Mucosa of gallbladder (tissue), 1 donor: ENCODE measurements at places on chromosomes 5 and 9.
A peak's percentile ranks its signal among the peaks of the same experiment; 100 is the strongest.

GRCh38 chr9:124654431-124654830, 116.7 kb downstream of the NR6A1 start:
- no peak for DNase-seq

GRCh38 chr9:6598249-6598725, 47.2 kb downstream of the GLDC start:
- no peak for DNase-seq

DNA sequence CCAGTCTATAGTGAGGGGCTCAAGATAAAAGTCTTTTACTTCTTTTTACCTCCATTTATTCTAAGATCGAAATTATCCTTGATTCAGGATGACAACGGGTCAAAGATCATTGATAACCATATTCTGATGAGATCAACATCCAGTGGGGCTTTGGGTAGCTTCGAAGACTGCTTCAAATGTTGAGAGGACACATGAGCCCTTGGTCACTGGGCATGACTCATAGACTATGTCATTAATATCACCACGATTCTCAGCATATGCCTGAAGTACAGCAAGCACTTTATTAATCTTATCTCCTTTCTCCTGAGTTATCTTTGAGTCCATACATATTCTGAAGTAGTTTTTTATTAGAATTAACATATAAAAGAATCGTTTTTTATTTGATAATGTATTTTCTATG, 117.1 kb upstream of the DAB2 start:
- DNase-seq, result no peak

DNA sequence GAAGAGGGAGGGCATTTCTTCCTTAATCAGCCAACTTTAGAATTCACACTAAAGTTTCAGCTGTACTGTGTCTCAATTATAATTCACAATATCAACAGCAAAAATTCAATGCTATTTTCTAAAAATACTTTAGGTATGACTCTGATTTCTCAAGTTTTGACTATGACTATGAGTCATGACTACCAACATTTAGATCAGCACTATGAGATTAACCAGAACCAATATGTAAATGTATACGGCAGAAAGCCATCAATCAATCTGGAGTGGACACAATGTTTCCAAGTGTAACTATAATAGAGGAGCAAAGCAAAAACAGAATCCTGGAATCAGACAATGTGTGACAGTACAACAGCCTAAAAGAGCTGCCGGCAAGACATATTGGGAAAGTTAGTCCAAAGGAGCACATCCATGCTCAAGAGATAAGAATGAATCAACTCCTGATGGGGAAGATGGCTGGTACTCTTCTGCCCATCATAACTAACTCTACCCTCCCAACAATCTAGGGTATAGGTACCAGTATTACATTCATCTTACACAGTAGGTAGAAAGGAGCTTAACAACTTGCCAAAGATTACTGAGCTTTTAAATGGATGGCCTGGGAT, 294.4 kb downstream of the SEMA5A start:
- no peak for DNase-seq

GRCh38 chr5:112257005-112257404, 162.1 kb downstream of the EPB41L4A start:
- no peak for DNase-seq

DNA sequence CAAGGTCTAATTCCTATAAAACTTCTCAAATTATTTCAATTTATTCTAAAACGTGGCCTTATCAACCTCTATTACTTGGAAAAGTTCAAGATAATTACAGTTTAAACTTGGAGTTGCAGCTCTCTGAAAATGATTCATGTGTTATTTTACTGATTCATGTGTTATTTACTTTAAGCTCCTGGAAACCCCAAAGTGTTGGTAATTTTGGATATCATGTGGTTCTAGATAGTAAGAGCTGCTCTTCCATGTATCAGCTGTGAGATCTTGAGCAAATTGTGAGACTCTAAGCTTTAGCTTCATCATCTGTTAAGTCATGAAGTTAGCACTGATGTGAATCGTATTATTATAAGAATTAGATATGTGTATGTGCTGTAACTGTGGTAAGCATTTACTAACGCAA, 749.2 kb downstream of the TLE4 start:
- no peak for DNase-seq

DNA sequence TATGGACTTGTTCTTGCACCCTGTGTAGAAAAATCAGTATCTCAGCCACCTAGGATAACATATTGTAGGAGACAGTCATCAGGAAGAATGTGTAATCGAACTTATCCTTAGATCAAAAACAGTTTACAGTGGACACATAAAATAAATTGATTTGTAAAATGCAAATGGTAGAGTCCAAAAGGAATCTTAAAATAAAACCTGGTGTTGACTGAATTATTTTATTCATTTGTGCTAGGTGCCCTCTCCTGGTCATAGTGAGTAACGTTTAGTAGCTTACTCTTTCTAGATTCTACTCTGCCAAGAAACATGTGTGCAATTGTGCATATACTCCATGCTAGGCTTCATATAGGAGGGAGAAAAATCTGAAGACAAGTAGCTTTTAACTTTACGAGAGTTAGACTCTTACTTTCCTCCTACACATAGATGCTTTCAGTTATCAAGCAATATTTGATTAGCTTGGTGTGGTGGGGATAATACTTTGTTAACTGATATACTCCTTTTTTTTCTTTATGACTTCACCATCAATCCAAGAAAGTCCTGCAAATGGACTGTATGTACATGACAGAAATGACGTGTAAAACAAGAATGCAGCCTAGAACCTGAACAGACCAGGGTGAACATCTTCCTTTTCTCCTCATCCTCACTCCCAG, 23.7 kb upstream of the LOX start:
- DNase-seq, result no peak

GRCh38 chr5:167440846-167441245, 850.6 kb upstream of the WWC1 start:
- no peak for DNase-seq

GRCh38 chr9:33101104-33101951, 24.9 kb upstream of the SMU1 start:
- no peak for DNase-seq

DNA sequence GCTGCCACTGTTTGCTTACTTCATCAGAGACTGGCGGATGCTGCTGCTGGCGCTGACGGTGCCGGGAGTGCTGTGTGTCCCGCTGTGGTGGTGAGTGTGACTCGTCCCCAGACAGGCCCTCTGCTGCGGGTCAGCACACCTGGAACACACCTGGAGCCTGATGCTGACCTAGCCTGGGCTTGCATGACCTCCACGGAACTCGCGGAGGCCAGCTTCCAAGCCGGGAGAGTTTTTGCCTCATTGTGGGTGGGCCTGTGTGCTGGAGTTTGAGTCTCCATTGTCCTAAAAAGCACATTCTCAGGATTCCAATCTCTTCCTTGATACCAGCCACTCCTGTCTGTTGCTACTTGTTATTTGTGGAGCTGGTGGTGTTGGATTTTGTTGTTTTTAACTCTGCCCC, 28.1 kb downstream of the SLC22A4 start:
- DNase-seq, result no peak

DNA sequence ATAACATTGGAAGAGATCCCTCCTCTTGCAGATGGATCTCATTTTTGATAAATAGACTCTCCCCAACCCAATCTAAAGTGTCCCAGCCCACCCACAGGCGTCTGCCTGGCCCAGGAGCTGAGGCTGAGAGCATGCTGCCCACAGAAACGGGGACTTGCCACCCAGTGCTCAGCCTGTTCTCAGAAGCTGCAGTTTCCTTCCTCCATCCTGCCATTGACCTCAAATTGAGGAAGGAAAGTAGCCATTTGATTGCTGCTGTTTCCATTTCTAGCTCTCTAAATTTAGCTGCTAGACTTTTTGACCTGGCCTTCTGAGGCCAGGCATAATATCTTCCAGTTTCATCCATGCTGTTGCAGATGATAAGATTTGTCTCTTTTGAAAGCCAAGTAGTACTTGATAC, 31.1 kb upstream of the FRMD3 start:
- DNase-seq, result no peak

DNA sequence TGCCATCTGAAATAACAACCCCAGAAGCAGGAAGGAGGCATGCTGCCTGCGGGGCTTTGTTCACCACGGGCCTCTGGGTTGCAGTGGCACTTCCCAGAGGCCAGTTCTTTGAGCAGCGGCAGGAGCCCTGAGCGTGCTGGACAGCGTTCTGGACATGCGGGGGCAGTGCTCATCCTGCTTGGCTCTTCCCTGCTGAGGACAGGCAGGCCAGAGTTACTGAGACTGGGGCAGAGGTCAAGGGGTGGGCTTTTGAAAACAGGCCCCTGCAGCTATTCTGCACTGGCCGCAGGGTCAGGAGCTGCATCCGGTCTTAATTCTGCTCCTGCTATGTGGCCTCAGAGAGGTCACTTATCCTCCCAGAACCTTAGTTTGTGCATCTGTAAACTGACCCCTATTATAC, 258.6 kb downstream of the FSTL4 start:
- no peak for DNase-seq

GRCh38 chr9:98978231-98978681, 34.5 kb downstream of the COL15A1 start:
- DNase-seq, result no peak

DNA sequence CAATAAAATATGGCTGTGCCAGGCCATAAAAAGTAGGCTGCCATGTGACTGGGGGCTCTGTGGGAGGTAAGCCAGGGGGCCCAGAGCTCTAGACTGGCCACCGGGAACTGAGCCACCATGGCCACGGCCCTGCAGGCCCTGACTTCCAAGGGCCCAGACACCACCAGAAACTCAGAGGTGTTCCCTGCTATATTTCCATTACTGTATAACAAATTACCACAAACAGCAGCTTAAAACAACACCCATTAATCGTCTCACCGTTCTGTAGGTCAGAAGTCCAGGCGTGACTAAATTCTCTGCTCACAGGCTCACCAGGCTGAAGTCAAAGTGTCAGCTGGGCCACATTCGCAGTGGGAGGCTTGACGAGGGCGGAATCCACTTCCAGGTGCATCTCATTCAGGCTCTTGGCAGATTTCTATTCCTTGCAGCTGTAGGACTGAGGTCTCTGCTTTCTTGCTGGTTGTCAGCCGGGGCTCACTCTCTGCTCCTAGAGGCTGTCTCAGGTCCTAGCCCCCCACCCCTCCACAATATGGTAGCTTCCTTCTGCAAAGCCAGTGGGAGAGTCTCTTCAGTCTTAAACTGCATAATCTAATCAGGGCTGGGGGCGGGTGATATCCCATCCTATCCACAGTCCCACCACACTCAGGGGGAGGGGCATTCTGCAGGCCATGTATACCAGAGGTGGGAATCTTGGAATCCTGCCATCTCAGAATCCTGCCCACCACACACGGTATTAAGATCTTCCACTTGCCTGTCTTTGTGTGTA, 125.4 kb downstream of the C5orf15 start:
- peak; percentile 70 for DNase-seq

GRCh38 chr5:33806738-33807442, 84.9 kb downstream of the ADAMTS12 start:
- no peak for DNase-seq

- DNase-seq, result no peak
Measured at GRCh38 chr5:126961702-126962101, 68.7 kb downstream of the MARCHF3 start.

- DNase-seq, result no peak
Measured at GRCh38 chr5:112929336-112930081, 7.5 kb upstream of the REEP5 start.

DNA sequence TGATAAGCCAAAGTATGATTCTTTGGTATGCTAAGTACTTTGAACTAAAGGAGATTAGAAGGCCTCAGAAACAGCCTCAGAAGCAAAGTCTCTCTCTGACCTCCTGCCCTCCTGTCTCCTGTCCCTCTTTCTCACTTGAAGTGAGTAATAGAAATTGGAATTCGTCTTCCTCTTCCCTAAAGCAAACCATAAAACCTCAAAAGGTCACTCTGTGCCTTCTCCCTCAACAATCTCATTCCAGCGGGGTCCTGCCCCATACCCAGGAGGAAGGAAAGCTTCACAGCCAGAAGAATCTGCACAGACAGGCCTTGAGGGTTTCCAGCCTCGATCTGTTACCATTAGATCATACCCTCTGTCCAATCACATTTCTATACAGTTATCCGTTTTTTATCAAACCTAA, 87.8 kb downstream of the HAPLN1 start:
- DNase-seq, result no peak

- DNase-seq, result peak; percentile 44
Measured at GRCh38 chr9:93051680-93052089, 6.8 kb upstream of the SUSD3 start.

DNA sequence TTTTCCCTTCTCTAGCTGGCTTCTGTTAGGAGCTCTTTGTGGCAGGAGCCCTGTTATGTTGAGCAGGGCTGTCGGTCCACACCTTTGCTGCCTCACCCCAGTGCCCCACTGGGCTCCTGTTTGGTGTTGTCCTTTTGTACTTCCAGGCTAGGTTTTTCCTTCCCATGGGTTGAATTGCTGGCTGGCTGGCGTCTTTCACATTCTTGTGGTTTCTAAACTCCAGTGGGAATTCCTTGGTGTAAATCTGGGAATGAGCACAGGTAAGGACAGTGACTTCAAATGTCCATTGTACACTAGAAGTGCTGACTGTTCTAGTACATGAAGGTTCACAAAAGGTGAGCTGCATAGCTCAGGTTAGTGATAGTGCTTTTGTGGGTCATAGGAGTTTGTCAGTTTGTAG, 30.4 kb downstream of the RASGRF2 start:
- DNase-seq, result no peak

DNA sequence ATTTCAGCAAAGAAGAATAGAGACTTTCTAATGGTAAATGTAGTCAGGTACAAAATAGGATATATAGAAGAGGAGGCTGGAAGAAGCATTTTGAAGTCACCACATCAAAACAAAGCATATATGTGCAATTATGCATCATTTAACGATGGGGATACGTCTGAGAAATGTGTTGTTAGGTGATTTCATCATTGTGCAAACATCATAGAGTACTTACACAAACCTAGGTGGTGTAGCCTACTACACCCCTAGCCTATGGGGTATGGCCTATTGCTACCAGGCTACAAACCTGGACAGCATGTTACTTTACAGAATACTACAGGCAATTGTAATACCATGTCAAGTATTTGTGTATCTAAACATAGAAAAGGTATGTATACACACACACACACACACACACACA, 28.4 kb downstream of the ELP1 start:
- DNase-seq, result no peak

DNA sequence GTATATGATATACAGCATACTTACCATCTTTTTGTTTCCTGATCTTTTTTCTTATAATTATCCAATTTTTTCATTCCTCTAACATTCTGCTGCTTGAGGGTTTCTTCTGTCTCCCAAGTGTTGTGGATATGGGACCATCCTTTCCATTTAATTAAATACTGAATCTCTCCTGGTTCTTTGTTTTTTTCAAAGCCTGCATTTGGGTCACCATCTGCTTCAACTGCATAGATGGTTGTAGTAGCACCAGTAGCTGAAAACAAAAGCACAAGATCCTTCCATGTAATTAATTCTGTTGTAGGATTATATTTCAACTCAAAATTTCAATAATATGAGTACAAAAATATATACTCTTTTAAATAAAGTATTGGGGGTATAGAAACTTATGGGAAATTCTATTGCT, 29.4 kb downstream of the CHD1 start:
- DNase-seq, result no peak
